Stimulated activated CD8-positive, alpha-beta memory T cell treated with anti-CD3 and anti-CD28 coated beads, Interleukin-7, amount 100 ng/mL, for 24 hours (primary cell): ENCODE measurements at places on chromosomes 12 and 14.

DNA sequence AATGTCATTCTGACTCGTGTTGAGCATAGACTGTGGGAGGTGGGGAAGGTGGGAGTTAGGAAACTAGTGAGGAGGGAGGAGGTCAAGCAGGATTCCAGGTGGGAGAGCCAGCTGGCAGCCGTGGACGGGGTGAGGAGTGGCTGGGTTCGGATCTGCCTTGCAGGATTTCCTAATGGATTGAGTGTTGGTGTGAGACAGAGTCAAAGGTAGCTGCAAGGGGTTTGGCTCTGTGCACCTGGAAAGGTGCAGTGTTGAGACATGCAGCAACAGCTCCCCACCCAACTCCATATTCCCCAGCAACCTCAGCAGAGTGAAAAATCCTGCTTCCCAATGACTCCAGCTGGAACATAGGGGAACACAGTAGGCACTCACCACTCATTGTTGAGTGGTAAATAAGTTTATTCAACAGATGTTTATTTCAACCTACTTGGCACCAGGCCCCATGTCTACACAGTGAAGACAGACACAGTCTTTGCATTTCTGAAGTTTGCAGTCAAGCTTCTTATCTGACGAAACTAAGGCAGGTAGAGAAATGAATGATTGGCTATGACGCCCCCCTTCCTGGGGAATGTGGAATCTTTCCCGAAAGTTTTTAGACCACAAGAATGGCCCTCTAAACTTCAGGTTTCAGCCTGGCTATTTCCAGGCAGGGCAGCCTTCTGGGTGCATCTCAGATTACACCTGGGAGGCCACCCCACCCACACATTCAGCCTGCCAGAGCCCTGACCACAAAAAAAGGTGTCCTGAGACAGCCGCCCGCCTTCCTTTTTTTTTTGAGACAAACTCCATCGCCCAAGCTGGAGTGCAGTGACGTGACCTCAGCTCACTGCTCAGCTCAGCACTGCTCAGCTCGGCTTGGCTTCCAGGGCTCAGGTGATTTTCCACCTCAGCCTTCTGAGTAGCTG, 37.9 kb upstream of the PLEKHG6 start:
- no peak for DNase-seq

DNA sequence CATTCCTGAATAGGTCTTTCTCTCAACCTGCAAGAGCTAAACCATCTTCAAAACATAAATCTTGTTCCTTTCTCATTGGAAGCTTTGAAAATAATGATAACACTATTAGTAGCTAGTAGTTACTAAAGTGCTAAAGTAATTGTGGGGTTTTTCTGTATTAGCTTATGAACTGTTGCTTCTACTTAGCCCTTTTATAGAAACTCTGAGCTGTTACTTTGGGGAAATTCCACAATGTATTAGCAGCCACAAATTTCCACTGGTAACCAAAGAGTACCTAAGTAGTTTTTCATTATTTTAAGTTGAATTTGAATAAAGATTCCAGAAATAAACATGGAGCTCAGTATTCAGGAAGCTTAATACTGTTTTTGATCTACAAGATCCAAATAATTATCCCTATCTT, 6.4 kb upstream of the MAPK1IP1L start:
- no peak for DNase-seq

GRCh38 chr14:92413379-92413778, 90.4 kb downstream of the SLC24A4 start:
- DNase-seq, result no peak

GRCh38 chr12:50620109-50620977, 115.6 kb downstream of the DIP2B start:
- DNase-seq, result no peak

DNA sequence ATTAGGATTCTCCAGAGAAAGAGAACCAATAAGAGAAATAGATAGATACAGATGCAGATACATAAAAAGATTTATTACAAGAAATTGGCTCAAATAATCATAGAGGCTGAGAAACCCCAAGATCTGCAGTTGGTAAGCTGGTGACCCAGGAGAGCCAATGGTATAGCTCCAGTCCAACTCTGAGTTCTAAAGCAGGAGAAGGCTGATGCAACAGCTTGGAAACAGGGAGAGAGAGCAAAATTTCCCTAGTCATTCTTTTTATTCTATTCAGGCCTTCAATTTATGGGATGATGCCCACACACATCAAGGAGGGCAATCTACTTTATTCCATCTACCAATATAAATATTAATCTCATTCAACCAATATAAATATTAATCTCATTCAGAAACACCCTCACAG, 218.2 kb downstream of the PRKD1 start:
- no peak for DNase-seq

- DNase-seq, result no peak
Measured at GRCh38 chr12:2673966-2674810, 120.6 kb upstream of the FKBP4 start.

- DNase-seq, result no peak
Measured at GRCh38 chr14:99038431-99038820, 233.6 kb downstream of the BCL11B start.

DNA sequence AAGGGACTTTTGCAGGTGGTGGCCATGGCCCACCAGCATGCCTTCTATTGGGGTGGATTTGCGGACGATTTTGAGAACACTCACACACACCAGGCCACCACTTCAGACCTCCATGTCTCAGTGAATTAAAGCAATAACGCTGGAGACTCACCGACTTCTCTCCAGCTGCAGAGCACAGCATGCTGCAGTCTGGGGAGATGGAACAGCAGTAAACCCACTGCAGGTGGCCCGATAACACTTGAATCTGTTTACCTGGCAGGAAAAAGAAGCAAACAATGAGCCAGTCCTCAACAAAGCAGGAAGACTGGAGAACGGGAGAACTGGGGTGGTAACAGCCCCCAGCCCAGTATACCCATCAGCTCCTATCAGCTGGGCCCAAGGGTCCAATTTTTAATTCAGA, 21.6 kb downstream of the RFC5 start:
- DNase-seq, result no peak

DNA sequence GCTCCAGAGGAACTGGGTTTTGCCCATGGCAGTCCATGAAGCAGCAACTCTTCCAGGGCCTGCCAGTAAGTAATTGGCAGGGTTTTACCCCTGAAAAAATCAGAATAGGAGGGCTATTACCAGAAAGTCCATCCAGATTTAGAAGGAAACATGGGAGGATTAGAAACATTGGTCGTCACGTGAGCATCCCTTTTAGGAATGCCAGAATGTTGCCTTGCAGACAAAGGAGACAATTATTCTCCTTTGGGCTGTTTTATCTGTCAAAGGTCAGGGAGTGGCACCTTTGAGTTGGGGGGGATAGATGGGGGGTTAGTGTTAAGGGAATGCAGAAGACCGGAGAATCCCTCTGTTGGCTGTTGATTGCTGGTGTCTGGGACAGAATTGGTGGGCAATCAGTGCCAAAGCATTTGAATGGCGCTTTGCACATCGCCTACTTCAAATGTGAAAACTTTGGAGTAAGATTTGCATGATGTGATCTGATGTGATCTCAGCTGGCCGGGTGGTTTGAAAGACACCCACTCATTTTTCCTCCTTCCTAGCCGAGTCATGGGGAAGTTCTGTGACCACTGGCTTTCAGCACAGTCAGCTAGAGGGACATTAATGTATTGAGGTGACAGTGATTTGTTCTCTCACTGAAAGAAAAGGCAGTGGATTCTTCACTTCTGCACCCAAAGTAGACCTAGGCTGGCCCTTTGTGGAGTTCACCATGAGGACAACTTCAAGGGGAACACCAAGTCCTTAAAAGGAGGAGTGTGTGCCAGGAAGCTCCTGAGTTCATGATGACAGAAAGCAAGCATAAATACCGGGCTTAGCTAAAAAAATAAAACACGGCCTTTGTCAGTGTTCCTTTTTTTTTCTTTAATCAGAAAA, 31.4 kb downstream of the FLVCR2 start:
- no peak for DNase-seq

- DNase-seq, result no peak
Measured at GRCh38 chr14:57982804-57983634, 117.1 kb upstream of the SLC35F4 start.

GRCh38 chr14:100867631-100868315, 35.7 kb downstream of the RTL1 start:
- DNase-seq, result no peak

GRCh38 chr14:61296719-61297502, 15.8 kb upstream of the TMEM30B start:
- no peak for DNase-seq

DNA sequence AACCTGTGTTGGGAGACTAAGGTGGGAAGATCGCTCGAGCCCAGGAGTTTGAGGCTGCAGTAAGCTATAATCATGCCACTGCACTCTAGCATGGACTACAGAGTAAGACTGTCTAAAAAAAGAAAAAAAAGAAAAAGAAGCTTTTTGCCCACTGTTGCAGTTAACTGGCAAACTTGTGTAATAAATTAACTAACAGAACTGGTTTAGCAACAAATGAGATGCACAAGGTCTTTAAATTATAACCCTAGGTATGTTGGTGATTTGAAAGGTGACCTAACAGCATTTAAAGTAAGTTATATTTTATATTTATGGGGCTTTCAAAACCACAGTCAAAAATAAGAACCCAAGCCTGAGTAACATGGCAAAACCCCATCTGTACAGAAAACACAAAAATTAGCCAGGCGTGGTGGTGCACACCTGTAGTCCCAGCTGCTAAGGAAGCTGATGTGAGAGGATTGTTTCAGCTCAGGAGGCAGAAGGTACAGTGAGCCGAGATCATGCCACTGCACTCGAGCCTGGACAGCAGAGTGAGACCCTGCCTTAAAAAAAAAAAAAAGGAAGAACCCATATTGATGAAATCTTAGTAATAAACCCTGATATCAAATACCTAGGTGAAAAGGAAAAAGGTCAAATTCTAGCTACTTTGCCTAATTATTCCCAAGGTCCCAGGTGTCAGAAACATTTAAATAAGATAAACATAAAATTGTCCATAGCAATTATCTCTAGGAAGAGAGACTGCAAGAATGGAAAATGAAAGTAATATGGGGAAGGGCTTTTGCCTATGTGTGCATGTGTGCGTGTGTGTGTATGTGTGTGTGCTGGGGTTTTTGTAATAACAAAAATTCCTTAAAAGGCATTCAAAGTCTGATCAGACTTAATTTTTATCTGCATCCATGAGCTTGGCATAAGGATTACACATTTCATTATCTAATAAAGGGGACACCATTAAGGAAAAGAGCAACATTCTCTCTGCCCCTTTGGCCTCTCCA, 15.4 kb downstream of the SYNE2 start:
- DNase-seq, result no peak

- DNase-seq, result no peak
Measured at GRCh38 chr14:21874167-21874566, 200.5 kb upstream of the OR4E1 start.

- DNase-seq, result no peak
Measured at GRCh38 chr12:79247494-79247893, 382.9 kb downstream of the SYT1 start.

GRCh38 chr12:55392032-55392795, 8.1 kb upstream of the OR6C65 start:
- DNase-seq, result no peak

DNA sequence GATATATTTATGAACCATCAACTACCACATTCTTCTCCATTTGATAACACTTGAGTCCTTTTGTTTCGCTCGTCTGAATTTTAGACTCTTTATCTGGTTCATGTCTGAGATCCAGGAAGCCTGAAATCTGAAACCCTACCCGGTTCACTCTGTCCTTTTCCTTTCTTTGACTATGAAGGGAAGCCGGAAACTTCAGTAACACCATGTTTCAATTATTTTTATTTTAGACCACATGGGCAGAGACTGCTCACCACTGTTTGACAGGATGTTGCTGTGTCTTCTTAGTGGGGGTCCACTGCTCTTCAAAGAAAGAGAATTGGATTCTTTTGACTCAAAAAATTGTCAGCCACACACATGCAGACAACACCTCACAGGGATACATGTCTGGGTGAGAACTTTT, 331.9 kb upstream of the FLRT2 start:
- DNase-seq, result no peak

GRCh38 chr14:95765051-95765450, 51.1 kb upstream of the TCL1A start:
- no peak for DNase-seq

- DNase-seq, result no peak
Measured at GRCh38 chr14:94771906-94772490, 2.1 kb upstream of the GSC start.

GRCh38 chr12:130916241-130916911, 37.3 kb upstream of the ADGRD1 start:
- no peak for DNase-seq

- DNase-seq, result no peak
Measured at GRCh38 chr12:125157177-125157576, 91.9 kb downstream of the AACS start.

DNA sequence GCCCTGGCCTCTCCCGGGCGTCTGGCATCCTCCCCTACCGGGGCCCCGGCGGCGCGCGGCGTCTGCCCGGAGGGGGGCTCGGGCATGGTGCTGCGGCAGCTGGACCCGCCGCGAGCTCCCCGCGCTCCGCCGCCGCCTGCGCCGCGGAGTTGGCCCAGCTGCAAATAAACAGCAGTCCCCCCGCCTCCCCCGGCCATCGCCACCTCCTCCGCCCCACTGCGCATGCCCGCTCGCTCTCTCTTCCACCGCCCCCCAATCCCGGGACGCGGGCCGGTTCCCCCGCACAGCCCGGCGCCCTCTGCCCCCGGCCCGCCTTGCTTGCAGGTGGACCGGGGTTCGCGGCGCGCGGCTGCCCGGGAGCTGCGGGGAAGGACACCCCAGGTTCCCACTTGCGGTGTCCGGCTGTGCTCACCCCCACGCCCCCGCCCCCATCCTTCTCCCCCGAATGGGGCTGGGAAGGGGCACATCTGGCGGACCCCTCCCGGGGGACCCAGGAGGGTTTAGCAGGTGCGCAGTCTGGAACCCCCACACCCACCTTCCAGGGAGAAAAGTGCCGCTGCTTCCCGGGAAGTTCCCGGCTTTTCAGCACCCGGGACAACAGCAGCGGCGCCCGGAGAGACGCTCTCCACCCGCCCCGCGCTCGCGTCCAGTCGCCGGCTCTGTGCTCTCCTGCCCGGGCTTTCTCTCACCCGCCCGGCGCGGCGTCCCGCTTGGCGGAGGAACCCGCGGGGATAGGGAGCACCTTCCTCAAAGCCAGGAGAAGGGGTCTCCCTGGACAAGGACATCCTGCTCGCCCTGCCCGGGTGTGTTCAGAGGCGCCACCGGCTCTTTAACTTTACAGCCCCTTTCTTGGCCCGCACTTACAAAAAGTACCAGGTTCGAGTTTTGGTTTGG, at the start of gene TMTC1:
Gene TMTC1 (minus strand): TSS at position 170 of the 894 bp plus-strand sequence. CDS start 191 bp downstream, outside the sequence.
- DNase-seq, result no peak

DNA sequence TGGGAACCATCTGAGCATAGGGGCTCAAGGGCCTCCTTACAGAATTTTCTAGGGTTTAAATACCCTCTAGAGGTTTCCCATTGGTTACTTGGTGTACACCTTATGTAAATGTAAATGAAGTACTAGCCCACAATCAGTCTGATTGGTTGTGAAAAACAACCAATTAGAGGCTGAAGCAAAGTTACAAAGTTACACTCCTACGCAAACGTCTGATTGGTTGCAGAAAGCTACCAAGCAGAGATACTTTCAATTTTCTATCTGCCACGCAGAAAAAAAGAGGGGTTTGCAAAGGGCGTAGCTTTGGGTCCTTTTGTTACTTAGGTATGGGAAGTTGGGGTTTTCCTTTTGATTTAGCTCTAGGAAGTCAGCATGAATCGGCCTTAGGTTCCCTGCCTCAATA, 1.8 kb upstream of the TMEM19 start:
- no peak for DNase-seq
